ENCODE measurements at places on chromosomes 7 and 10.

GRCh38 chr10:110649347-110650264 is 5.5 kb downstream of the RBM20 start:
- no peak for DNase-seq

GRCh38 chr7:2173189-2173827 is 59.4 kb downstream of the MAD1L1 start:
- DNase-seq = no peak

- DNase-seq = no peak
These were observed 119.2 kb downstream of the LRRC4 start for GRCh38 chr7:127911968-127912511.

GRCh38 chr10:128306966-128307365 is 180.7 kb upstream of the MKI67 start:
- DNase-seq = no peak

GRCh38 chr10:92937876-92938275 is 89.6 kb downstream of the EXOC6 start:
- DNase-seq = no peak

DNA sequence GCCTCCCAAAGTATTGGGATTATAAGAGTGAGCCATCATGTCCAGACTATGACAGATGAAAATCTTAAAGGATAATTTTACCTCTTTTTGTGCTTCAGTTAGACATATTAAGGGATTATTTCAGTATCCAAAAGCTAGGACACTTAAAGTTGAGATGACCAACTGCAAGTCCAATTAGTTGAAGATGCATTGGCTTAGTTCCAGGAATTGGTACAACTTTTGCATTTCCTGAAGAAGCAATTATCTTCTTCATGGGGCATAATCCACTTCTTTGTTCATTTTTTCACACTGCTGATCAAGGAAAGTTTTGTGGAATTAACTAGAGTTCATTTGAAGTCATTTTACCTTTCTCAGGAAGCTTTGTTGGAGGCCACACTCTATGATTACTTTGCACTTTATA is 72.0 kb upstream of the HECW1 start:
- DNase-seq = no peak

DNA sequence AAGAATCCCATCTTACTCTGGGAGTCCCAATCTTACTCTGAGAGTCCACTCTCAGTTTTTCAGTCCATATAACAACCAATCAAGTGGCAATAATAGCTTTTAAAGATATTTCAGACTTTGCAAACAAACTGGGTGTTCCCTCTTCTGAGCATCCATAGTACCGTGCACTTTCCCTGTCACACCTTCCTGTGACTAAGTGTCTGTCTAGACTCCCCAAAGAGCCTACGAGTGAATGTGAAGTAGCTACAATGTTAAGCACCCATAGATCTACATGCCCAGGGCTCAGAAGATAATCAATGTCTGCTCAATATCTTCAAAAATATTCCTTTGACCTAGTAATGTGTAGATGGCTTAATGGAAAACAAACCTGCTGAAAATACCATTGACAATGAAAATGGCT is 95.6 kb upstream of the ASAH2 start:
- DNase-seq = no peak

- no peak for DNase-seq
These were observed 13.8 kb downstream of the LRRN3 start for GRCh38 chr7:111104710-111105109.

GRCh38 chr10:23869548-23869947 is 339.4 kb upstream of the KIAA1217 start:
- DNase-seq = no peak

DNA sequence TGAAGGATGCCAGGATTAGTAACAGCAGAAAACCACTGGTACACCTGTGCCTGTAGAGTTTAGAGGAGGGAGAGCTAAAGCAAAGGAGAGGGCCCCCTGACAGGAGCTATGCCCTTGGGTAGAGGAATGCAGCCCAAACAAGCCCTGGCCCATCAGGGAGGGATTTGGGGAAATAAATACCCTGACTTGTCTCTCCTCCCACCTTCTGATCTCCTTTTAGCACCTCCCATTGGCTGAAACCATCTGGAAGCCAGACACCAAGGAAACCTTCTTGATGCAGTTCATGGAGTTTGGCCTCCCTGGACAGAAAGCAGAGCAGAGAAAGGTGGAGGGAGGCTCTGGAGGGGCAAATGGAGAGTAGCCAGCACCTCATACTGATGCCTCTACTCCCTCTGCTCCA is 45.3 kb downstream of the ADRA2A start:
- no peak for DNase-seq

DNA sequence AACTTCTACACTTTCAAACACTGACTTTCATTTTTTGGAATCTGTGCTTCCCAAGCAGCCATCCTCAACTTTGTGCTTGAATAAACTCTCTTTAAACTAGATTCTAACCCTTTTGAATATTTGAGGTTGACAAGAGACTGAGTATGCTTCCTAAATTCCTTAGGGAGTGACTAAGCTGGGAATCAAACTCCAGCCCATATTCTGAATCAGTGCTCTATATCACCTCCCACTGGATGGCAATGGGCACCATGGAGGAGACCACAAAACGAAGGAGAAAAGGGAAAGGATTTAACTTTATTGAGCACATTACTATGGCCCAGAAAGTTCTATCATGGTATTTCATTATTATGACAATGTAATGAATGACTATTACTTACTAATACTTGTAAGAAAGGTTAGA is 17.2 kb upstream of the SLC26A4 start:
- DNase-seq = no peak

DNA sequence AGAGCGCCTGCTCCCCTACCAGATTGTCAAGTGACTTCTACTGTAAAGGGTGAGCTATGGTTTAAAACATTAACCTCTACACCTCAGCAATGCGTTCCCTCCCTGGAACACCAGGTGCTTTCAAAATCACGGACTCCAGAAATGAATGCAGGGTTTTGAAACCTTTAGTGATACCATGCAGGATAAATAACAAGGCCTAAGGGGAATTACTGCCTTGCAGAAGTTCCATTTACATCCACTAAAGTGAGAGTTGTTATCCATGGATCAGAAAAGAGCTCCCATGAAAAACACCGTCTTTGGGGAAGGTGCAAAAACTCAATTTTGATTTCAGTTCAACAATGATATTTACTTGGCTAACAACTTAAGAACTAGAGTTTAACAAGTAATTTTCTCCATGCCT is 4.0 kb downstream of the FZD8 start:
- no peak for DNase-seq

DNA sequence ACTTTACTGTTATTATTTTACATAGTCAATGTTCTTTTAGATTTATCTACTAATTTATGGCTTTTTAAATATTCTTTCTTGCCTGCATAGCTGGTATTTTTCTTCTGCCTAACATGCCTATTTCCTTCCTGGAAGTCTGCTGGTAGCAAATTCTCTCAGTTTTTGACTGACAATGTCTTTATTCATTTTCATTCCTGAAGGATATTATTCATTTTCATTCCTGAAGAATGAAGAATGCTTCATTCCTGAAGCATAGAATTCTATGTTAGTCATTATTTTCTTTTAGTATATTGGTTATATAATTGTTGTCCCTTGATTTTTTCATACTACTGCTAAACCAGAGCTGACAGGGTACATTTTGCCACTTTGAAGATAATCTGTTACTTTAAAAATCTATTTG is 41.8 kb downstream of the TMEM168 start:
- DNase-seq = no peak

DNA sequence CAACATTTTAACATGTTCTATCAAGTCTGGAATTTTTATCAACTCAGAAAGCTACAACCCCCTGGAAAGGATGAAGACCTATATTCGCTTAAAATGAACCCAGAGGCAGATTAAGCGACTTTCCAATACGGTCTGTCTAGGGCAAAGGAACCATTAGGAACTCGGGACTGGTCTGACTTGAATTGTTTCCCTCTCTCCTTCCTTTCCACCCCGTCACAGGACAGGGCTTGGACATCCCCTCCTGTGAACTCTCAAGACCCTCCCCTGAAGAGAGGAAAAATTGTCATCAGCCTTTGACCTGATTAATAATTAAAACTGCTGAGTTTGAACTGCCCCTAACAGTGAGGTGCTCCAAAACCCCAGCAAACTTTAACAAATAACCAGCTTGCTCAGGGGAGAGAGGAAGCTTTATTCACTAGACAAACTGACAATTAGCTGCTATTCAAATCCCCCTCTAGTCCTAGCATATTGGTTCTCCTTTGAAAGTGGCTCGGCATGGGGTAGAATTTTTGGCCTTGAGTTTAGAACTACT is 22.6 kb upstream of the SLF2 start:
- no peak for DNase-seq

DNA sequence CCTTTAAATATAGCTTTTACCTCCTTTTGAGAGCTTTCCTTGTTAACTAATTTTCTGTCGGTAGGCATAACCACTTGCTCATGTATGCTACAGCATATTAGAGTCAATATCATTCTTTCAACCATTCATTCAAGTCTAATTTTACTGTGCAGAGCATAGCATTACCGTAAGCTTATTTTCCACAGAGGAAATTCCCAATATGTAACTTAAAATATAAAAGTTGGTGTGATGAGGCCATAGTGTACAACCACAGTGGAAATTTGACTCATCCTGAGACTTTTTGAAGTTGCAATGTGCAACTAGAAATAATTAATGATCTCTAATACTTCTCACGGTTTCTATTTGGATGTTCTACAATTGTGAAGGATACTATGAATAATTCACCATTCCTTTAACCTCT is 80.6 kb upstream of the KLF6 start:
- DNase-seq = no peak

- DNase-seq = peak; percentile 35
These were observed 570 bp downstream of the BMS1 start for GRCh38 chr10:42783181-42783549.

DNA sequence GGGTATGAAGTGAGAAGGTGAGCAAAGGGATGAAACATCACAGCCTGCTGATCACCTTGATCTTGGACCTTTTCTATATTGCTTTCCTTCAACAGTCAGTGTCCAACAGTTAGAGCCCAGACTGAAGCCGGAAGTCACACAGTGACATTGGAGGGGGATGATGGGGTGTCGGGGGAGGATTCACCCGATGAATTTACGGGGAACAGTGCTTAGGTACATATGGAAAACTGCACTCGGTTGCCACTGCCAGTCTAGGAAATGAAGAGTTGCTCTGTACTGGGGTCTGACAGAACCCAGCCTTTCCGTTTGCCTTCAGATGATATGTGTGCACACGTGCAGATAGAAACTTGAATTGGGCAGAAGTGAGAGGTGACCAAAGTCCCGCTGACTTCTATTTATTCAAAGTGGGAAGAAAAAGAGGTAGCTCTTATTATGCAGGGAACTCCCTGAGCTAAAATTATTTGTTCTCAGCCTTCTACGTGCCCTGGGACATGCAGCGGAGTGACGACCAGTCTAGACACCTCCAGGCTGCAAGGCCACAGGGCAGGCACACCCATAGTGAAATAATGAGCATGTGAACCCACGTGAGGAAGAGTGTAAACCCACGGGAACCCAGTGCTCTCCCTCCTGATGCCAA is 107.2 kb upstream of the INHBA start:
- no peak for DNase-seq

DNA sequence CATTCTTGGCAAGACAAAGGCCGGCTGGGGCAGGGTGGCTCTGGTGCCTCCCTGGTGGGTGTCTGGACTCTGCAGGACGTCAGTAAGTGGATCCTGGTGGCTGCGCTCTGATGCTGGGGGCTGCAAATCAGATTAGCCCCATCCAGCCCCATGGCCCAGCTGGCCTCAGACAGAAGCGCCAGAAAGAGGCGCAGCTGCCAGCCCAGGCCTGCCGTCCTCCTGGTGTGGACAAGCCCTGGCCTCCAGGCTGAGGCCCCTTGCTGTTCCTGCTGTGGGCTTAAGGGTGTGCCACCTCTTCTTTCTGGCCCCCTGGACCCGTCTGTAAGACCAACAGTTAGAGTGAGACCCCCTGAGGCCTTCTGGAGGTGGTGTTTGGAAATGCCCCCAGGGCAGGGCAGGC is 5.9 kb upstream of the LFNG start:
- no peak for DNase-seq

Data from activated CD4-positive, alpha-beta T cell treated with anti-CD3 and anti-CD28 coated beads for 48 hours (primary cell).